ENCODE measurements at places on chromosomes 7 and 10.

DNA sequence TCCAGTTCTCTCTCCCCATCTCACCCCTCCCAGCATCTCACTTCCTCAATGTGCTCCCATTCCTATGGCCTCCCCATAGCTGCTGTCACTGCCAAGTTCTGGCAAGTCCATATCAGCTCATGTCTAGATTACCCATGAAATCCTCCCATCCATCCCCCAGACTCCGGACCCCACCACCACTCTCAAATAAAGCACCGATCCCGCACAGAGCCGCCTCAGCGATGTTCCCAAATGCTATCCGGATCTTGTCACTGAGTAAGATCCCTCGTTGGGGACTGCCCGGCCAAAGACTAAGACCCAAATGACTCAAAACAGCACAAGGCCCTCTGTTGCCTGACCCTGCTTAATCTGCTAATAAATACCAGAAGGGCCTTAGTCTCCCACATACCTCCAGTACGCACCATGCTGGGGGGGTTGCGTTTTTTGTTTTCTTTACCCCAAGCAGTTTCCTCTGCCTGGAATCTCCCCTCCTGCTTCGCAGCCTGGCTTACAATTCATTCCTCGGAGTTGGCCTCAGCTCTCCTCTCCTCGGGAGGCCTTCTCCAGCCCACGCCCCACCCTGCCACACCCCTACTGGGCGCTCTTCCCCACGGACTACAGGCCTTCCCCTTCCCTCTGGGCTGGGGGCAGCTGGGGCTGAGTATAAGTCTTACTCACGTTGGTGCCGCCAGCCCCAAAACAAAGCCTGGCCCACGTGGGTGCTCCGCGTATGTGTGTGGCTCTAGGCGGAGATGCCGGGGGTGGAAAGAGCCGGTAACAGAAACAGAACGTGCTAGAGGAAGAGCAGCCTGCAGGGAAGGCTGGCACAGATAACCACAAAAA, 1.8 kb upstream of the DUSP5 start:
- no peak for DNase-seq

GRCh38 chr7:129559564-129559963, 52.0 kb upstream of the NRF1 start:
- DNase-seq = no peak

- DNase-seq = no peak
Measured at GRCh38 chr7:157177333-157177982, 38.7 kb downstream of the UBE3C start.

GRCh38 chr10:127338399-127339110, 142.2 kb upstream of the INSYN2A start:
- DNase-seq = no peak

GRCh38 chr10:22986771-22987542, 59.1 kb downstream of the ARMC3 start:
- DNase-seq = no peak

GRCh38 chr10:91012502-91012901, 91.6 kb upstream of the ANKRD1 start:
- no peak for DNase-seq

DNA sequence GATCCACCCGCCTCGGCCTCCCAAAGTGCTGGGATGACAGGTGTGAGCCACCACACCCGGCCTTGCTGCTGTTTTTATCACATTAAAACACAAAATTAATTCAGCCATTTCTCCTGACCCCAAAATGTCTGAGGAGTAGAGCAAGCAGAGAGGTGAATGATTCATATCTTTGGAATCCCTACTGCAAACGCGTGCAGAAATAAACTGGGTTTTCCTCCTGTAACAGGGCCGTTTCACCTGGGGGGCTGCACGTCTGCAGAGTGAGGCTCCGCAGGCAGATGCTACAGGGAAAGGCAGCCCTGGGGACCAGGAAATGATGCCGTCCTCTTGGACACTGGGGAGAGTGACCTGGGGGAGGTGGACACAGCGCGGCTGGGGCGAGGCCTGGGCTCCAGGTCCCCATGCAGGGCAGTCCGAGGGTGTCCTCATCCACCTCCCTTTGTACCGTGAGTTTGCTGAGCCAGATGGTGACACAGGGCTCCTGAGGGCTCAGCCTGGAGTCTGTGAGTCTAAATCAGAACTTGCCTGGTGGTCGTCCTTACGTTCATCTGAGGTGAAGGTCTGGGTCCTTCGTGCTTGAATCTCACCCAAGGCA, 41.9 kb downstream of the PDGFA start:
- DNase-seq = no peak

DNA sequence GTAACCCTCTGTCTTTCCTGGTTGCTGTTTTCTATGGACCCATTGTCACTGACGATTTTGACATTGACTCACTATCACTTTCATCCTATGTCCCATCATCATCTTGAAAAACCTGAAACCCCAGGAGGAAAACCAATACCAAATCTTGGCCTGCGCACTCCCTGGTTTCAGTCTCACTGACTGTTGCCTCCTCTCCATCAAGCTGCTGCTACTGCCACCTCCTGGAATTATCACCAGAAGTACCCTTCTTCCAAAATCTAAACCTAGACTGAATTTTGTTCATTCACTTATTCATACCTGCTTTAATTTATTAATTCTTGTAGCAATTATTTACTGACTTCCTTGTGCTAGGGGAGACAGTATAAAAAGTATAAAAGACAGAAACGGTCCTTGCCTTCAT, 44.5 kb upstream of the ACBD5 start:
- no peak for DNase-seq

DNA sequence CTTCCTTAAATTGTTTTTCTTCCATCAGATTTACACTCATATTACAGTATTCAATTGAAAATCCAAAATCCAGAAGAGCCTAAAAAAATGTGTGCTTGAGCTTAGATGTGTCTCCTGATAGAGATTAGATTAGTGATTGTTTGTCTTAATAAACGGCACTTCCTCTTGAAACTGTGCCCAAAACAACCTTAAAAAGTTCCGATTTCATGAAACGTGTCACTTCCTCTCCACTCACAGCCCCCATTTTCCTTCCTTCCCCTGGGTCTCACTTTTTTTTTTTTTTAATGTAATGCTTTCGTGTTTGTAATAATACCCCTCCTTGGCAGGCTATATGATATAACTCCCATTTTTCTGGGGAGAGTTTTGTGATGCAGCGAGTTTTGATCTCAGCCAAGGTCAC, 114.8 kb upstream of the ADO start:
- no peak for DNase-seq
